Right atrium auricular region (tissue), 2 donors: ENCODE measurements at places on chromosomes 16 and 17.

DNA sequence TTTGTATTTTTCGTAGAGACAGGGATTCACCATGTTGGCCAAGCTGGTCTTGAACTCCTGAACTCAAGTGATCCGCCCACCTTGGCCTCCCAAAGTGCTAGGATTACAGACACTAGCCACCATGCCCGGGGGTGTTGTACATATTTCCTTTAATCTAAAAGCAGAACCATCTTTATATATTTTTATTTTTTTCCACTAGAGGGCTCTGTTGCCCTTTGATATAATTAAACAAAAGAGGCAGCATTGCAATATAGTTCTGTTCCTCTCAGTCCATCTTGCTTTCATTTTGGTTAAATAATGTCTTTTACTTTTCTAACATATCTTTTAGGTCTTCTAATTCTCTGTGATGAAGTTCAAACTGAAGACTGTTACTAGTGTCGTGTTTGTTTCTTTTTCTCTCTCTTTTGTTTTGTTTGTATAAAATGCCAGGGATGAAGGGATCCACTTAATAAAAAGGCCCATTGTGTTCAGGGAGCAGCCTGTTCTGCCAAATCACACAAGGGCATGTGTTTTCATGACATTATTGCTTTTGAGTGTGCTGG is 23.4 kb downstream of the WWOX start:
- no peak for DNase-seq
- no peaks in the 10 kb centered on the region for H3K27me3 ChIP-seq
- no peaks in the 10 kb centered on the region for H3K4me1 ChIP-seq
- peaks cover 10% of the 10 kb centered on the region for H3K36me3 ChIP-seq
- H3K27ac ChIP-seq: no peak overlapping the region
- H3K4me3 ChIP-seq: no peak overlapping the region

- peaks cover 46% of the 10 kb centered on the region for H3K4me1 ChIP-seq
- H3K4me3 ChIP-seq: no peak overlapping the region
- DNase-seq: no peak
- no peaks in the 10 kb centered on the region for H3K27me3 ChIP-seq
- peak overlapping the region; percentile 79 for H3K27ac ChIP-seq
Measured at GRCh38 chr17:21282231-21282630, 2.3 kb upstream of the MAP2K3 start.

DNA sequence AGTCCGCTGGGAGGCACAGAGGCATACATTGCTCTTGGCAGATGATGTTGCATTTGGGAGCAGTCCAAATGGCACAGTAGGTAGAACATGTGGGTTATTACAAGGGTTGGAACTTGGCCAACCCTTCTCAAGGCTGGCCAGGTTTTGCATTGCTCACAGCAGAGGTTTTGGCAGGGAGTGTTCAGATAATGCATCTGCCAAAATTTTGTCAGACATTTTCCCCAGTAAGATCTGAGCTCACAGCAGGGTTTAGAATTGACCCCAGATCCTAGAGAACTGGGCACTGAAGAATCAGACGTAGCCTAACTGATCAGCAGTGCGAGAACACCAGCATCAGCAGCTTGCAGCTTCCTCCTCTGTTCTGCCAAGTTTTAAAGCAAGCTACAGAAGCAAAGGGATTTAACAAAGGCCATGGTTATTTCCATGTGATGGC is 468.8 kb upstream of the KIF2B start:
- no peak overlapping the region for H3K4me3 ChIP-seq
- H3K27me3 ChIP-seq: no peaks in the 10 kb centered on the region
- no peak for DNase-seq

- no peak overlapping the region for H3K27ac ChIP-seq
- H3K36me3 ChIP-seq: no peaks in the 10 kb centered on the region
- DNase-seq: no peak
- no peak overlapping the region for H3K4me3 ChIP-seq
Measured at GRCh38 chr17:48373883-48374282, 56.1 kb downstream of the SKAP1 start.

GRCh38 chr16:24071666-24072360 is 184.3 kb upstream of the CACNG3 start:
- no peak overlapping the region for H3K27ac ChIP-seq
- no peaks in the 10 kb centered on the region for H3K4me1 ChIP-seq
- no peak overlapping the region for H3K4me3 ChIP-seq

GRCh38 chr16:88813269-88814143 is 1.8 kb upstream of the APRT start:
- H3K36me3 ChIP-seq: peaks cover 10% of the 10 kb centered on the region
- DNase-seq: no peak
- no peak overlapping the region for H3K4me3 ChIP-seq
- H3K27me3 ChIP-seq: no peaks in the 10 kb centered on the region

GRCh38 chr16:70725912-70726828 is 40.3 kb upstream of the MTSS2 start:
- no peak overlapping the region for H3K4me3 ChIP-seq
- peak overlapping the region; percentile 93 for H3K27ac ChIP-seq
- no peaks in the 10 kb centered on the region for H3K27me3 ChIP-seq
- H3K36me3 ChIP-seq: peaks cover 4% of the 10 kb centered on the region
- H3K4me1 ChIP-seq: no peaks in the 10 kb centered on the region

- peak within 1 kb of the TSS; percentile 85 for H3K27ac ChIP-seq
- no peaks in the 10 kb centered on the region for H3K4me1 ChIP-seq
- no peaks in the 10 kb centered on the region for H3K27me3 ChIP-seq
- DNase-seq: peak; percentile 97
- peak within 1 kb of the TSS; percentile 53 for H3K4me3 ChIP-seq
- peaks cover 4% of the 10 kb centered on the region for H3K36me3 ChIP-seq
Measured at GRCh38 chr17:44070455-44071197, at the start of gene G6PC3. Gene G6PC3, plus strand, starts transcription at chr17:44070735. Its CDS starts 231 bp downstream, at chr17:44070966.

DNA sequence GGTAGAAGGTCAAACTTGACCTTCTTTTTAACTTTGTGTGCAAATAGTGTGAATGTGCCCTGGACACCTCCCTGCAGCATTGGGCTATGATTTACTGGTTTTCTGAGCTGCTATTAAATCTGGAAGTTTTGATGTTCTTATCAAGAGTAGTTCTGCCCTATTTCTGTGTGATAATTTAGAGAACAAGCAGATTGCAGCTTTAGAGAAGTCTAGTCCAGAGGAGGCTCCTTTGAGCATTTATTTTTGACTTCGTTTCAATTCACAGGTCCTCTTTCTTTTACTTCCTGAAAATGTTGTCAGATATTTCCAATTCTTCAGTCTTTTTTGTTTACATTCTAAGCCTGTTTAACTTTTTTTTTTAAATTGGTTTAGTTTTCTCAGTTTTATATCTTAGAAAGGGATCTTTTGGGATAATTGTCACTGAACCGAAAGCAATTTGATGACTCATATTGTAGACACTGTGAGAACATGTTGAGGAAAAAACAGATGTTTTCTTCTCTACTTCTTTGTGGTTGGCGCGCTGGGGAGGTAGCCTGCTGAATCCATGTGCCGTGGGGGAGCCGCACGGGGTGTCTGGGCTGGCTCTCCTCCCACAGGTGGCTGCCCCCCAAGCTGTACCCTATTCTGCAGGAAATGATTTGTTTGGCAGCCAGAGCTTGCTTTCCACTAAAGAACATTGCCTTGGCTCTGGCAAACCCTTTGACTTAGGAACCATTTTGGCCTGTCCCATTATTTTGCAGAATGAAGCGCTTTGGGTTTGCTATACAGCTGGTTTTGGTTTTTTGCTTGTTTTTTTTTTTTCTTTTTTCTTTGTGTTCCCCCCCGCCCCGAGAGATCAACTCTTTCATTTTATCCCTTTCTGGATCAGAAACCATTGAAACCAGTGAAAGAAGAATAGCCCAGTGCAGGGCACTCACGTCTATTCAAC is 53.4 kb downstream of the MFSD11 start:
- DNase-seq: no peak
- H3K4me3 ChIP-seq: no peak overlapping the region
- H3K36me3 ChIP-seq: no peaks in the 10 kb centered on the region

DNA sequence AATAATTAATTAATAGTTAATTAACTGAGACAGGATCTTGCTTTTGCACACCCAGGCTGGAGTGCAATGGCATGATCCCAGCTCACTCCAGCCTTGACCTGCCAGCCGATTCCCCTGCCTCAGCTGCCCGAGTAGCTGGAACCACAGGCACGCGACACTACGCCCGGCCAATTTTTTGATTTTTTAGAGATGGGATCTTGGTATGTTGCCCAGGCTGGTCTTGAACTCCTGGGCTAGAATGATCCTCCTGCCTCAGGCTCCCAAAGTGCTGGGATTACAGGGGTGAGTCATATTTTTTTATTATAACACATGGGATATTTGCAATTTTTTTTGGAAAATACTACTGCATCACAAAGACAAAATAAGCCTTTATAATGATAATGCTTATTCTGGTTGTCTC is 30.4 kb upstream of the BCAR1 start:
- H3K4me1 ChIP-seq: no peaks in the 10 kb centered on the region
- H3K27ac ChIP-seq: no peak overlapping the region
- H3K4me3 ChIP-seq: no peak overlapping the region
- H3K36me3 ChIP-seq: no peaks in the 10 kb centered on the region
- no peak for DNase-seq
- no peaks in the 10 kb centered on the region for H3K27me3 ChIP-seq

GRCh38 chr16:64363039-64363438 is 758.8 kb downstream of the CDH11 start:
- DNase-seq: no peak
- H3K27me3 ChIP-seq: no peaks in the 10 kb centered on the region
- no peaks in the 10 kb centered on the region for H3K36me3 ChIP-seq
- H3K4me3 ChIP-seq: no peak overlapping the region
- no peak overlapping the region for H3K27ac ChIP-seq
- H3K4me1 ChIP-seq: no peaks in the 10 kb centered on the region

- DNase-seq: no peak
- no peaks in the 10 kb centered on the region for H3K27me3 ChIP-seq
- no peak overlapping the region for H3K27ac ChIP-seq
- H3K4me3 ChIP-seq: no peak overlapping the region
Measured at GRCh38 chr17:41178341-41178740, 320 bp upstream of the KRTAP4-2 start.

DNA sequence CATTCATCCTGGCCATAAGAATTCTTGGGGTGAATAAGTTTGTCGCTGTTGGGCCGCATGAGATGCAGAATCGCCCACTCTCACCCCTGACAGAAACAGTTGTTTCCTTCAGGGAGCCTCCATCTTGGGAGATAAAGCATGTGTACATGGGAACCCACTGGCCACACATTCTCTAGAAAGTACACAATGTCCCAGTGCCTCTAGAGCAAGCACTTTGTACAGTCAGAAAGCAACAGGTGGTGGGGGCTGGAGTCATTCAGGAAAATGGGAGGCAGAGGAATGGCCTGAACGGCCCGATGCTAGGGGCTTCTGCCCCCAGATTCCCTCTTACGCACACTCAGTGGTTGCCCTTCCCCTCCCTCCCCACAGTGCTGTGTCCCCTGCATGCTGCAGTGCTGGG is 16.1 kb downstream of the ACE start:
- H3K36me3 ChIP-seq: no peaks in the 10 kb centered on the region
- no peak overlapping the region for H3K4me3 ChIP-seq
- no peak for DNase-seq
- H3K27me3 ChIP-seq: no peaks in the 10 kb centered on the region
- H3K4me1 ChIP-seq: no peaks in the 10 kb centered on the region

GRCh38 chr16:680967-681745 is 946 bp downstream of the STUB1 start:
- H3K27me3 ChIP-seq: no peaks in the 10 kb centered on the region
- no peak for DNase-seq
- peaks cover 62% of the 10 kb centered on the region for H3K4me1 ChIP-seq
- peaks cover 20% of the 10 kb centered on the region for H3K36me3 ChIP-seq
- peak overlapping the region; percentile 95 for H3K27ac ChIP-seq
- peak overlapping the region; percentile 82 for H3K4me3 ChIP-seq
